ENCODE measurements at places on chromosomes 6 and 20. TPM values are rescaled to one million over a fixed set of nuclear protein-coding genes. Genes with fewer than 3 reads are reported as not detected.

Gene MYB
- total RNA-seq = not detected

Gene CTCFL
- total RNA-seq = not detected

Gene ZBP1
- total RNA-seq = not detected

Gene PCSK2
- not detected for total RNA-seq

Gene EPM2A
- total RNA-seq = 7.0 TPM

Gene TRIM40
- total RNA-seq = not detected

Gene GLP1R
- total RNA-seq = not detected

Gene PGK2
- total RNA-seq = not detected

Gene MRPS10
- 28.8 TPM for total RNA-seq

Gene TTK
- total RNA-seq = 12.1 TPM

Gene EYA4
- total RNA-seq = not detected

Gene CCN6
- not detected for total RNA-seq

Gene FAM162B
- total RNA-seq = 0.16 TPM

Gene EBF4
- total RNA-seq = under 0.01 TPM

Gene FGD2
- total RNA-seq = not detected

Gene RBM24
- 1.2 TPM for total RNA-seq

Gene OR2B6
- not detected for total RNA-seq

Gene MLN
- total RNA-seq = not detected
